ENCODE measurements at places on chromosomes 12 and 14. TPM values are rescaled to one million over a fixed set of nuclear protein-coding genes. Genes with fewer than 3 reads are reported as not detected.

- H3K27ac ChIP-seq: no peak overlapping the region
- no peak overlapping the region for H3K4me3 ChIP-seq
- H3K4me1 ChIP-seq: peaks cover 24% of the 10 kb centered on the region
- no peaks in the 10 kb centered on the region for H3K36me3 ChIP-seq
Observed at GRCh38 chr14:97788846-97789526, 991.8 kb downstream of the VRK1 start.

DNA sequence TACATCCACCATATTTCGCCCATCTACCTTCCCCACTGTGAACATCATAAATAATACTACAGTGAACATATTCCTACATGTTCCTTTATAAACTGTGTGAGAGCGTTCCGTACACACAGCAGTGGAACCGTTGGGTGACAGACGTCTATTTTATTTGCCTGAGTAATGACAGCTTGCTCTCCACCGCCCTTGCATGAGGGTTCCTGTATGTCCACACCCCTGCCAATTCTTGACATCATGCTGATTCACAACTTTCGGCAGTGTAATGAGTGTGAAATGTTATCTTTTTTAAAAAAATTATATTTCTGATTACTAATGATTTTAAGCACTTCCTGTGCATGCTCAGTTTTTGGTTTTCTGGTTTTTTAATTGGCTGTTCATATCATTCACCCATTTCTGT lies 4.3 kb upstream of the RAD52 start:
- H3K27ac ChIP-seq: no peak overlapping the region
- H3K27me3 ChIP-seq: peaks cover 9% of the 10 kb centered on the region
- H3K4me1 ChIP-seq: no peaks in the 10 kb centered on the region
- H3K4me3 ChIP-seq: no peak overlapping the region
- no peaks in the 10 kb centered on the region for H3K36me3 ChIP-seq

DNA sequence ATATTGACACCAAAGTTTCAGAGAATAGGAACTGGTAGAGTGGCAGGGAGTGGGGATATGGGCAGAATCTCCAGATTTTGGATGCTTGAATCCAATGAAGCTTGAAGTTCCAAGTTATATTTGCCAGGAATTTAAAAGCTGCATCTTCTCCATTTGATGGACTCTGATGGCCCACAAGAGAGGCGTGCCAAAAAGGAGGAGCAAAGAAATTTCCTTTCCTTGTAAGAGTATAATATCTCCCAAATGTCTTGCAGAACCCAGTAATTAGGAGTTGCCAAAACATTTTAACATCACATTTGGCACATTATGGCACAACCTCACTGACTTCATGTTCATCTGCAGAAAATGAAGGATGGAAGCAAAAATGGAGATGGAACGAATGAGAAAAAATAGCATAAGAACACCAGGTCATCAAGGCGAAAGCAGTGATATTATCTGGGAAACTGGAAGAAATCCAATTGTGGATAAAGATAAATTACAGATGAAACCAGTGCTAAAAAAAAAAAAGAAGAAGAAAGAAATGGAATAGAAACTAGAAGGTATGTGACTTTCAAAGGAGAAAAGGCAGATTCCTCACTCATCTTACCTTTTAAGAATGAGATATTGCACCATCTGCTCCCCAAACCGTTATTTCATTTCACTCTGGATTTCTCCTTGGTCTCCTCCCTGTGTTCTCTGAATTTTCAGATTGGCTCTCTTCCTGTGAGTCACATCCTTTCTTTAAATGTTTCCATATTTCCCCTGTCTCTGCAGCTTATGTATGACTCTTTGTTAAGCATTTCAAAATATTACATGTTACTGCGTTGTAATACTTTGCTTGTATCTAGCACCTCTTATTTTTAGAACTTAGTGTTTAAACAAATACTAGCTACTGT lies 13.5 kb upstream of the FLRT2 start:
- DNase-seq: no peak
- no peak overlapping the region for H3K27ac ChIP-seq
- H3K27me3 ChIP-seq: no peaks in the 10 kb centered on the region
- H3K4me3 ChIP-seq: no peak overlapping the region
- H3K36me3 ChIP-seq: no peaks in the 10 kb centered on the region

DNA sequence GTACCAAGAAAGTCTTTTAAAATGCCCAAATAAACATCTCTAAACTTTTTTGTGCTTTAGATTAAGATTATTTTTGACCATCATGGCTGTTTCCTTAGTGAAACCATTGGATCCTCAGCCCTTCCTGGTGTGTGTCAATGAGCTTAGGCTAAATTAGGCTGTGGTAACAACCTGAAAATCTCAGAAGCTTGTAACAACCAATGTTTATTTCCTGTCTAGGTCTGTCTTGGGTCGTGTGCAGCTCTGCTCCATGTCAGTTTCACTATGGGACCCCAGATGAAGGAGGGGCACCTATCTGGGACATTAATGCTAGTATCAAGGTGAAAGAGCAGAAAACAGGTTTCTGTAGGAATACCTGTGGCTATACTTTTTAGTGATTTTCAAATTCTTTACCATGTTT lies 49.9 kb downstream of the KCNMB4 start:
- no peak for DNase-seq
- peaks cover 1% of the 10 kb centered on the region for H3K27me3 ChIP-seq
- no peak overlapping the region for H3K4me3 ChIP-seq
- H3K27ac ChIP-seq: no peak overlapping the region

DNA sequence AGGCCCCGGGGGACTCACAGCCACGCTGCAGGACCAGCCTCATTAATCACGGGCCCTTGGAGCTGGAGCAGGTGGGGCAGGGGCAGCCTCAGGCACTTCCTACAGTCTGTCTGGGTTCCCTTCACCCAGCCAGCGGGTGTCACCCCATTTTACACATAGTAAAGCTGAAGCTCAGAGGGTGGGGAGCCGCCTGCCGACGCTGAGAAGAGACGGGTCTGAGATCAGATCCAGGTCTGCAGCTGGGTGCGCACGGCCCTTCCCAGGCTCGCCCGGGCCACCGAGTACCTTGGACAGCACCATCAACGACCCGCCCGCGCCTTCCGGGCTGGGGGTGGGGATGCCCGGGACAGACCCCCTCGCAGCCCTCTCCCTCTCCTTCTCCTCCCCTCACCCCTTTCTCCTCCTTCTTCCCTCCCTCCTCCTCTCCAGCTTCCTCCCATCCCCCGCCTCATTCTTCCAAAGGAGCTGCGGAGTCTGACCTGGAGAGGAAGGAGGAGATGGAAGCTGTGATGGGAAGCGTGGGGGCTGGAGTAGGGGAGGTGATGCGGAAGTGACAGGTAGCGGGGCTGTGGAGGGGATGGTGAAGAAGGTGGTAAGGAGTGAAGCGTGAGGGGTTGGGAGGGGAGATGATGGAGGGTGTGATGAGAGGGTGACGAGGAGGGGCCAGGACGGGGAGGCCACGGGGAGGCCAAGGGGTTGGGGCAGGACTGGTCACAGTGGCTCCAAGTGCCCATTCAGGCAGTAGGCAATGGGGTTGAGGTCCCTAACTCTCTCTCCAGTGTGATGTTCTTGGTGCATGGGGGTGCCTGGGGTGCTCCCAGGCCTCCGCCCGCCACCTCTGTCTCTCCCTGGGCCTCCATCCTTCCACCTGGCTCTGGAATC lies 8.8 kb downstream of the DTX1 start:
- no peaks in the 10 kb centered on the region for H3K36me3 ChIP-seq
- no peak overlapping the region for H3K4me3 ChIP-seq
- no peak overlapping the region for H3K27ac ChIP-seq

GALNT8 gene
- total RNA-seq: 2.1 TPM

RILPL2 gene
- total RNA-seq: 20.1 TPM

FLRT2 gene
- not detected for total RNA-seq

GRCh38 chr14:99603471-99604277 lies at the start of gene CCDC85C:
CCDC85C (minus strand) TSS chr14:99604207; CDS start chr14:99603959, 248 bp downstream.
- peaks cover 14% of the 10 kb centered on the region for H3K27me3 ChIP-seq
- H3K36me3 ChIP-seq: no peaks in the 10 kb centered on the region
- H3K27ac ChIP-seq: peak within 1 kb of the TSS; percentile 88
- peak; percentile 24 for DNase-seq
- peaks cover 24% of the 10 kb centered on the region for H3K4me1 ChIP-seq

B3GNT4 gene
- total RNA-seq: 0.29 TPM

GPRC5A gene
- not detected for total RNA-seq

DNA sequence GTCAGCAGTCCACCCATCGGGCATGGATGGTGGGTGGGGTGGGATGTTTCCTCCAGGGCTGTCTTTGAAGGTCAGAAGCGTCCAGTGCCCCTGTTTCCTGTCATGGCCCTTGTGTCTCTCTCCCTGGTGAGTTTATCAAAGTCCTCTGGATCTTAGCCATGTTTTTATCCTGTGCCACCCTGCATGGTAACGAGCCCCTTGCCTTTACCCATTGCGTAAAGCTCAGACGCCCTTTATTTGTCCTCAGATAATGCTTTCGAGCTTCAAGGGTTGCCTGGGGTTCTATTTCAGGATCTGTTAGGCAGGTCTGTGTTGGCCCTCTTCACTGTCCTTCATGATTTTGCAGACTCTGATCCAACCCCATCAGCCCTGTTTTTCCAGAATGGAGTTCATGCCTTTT lies 172.9 kb downstream of the TSPAN9 start:
- H3K27me3 ChIP-seq: peaks cover 3% of the 10 kb centered on the region
- no peak overlapping the region for H3K27ac ChIP-seq
- no peak overlapping the region for H3K4me3 ChIP-seq
- DNase-seq: no peak
- no peaks in the 10 kb centered on the region for H3K36me3 ChIP-seq
- H3K4me1 ChIP-seq: peaks cover 8% of the 10 kb centered on the region

- H3K4me1 ChIP-seq: peaks cover 39% of the 10 kb centered on the region
- no peak overlapping the region for H3K4me3 ChIP-seq
- H3K27ac ChIP-seq: no peak overlapping the region
- DNase-seq: no peak
- no peaks in the 10 kb centered on the region for H3K27me3 ChIP-seq
Observed at GRCh38 chr14:51865953-51866747, 5.7 kb downstream of the GNG2 start.

DNA sequence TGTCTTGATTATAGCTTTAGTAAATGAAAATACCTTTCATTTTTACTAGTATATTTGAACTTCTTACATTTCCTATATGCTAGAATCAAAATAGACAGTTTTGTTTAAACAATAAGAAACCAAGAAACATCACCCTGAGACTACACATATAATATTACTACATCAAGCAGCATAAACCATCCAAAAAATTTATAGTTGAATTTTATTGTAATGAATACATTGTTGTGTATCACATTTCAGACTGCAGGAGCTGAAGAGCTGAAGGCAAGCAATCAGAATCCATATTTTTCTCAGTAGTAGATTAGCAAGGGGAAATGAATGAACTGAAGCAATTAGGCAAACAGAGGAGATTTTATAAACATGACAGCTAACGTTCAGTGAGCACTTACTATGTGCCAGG lies 379.2 kb downstream of the BTG1 start:
- H3K4me3 ChIP-seq: no peak overlapping the region
- no peaks in the 10 kb centered on the region for H3K4me1 ChIP-seq
- no peaks in the 10 kb centered on the region for H3K36me3 ChIP-seq
- H3K27me3 ChIP-seq: no peaks in the 10 kb centered on the region

DNA sequence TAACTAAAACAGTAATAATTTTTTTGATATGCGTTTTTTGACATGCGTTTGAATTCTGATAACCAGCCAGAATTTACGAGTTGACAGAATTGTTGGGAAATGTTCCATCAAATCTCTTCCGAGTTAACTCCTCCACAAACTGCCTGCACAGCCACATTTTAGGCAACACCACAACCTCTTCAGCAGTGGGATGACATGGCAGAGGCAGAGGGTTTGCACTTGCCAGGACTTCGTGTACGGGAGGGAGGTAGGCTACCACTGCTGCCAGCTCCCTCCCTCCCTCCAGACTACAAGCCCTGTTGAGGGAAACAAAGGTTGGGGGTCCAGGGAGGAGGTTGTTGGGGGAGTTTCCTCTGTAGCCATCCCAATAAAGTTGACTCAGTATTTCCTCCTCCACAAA lies 14.5 kb upstream of the ACTR6 start:
- no peak for DNase-seq
- H3K4me3 ChIP-seq: no peak overlapping the region
- H3K4me1 ChIP-seq: peaks cover 36% of the 10 kb centered on the region
- H3K27ac ChIP-seq: no peak overlapping the region

PMCH gene
- 3.1 TPM for total RNA-seq

DNA sequence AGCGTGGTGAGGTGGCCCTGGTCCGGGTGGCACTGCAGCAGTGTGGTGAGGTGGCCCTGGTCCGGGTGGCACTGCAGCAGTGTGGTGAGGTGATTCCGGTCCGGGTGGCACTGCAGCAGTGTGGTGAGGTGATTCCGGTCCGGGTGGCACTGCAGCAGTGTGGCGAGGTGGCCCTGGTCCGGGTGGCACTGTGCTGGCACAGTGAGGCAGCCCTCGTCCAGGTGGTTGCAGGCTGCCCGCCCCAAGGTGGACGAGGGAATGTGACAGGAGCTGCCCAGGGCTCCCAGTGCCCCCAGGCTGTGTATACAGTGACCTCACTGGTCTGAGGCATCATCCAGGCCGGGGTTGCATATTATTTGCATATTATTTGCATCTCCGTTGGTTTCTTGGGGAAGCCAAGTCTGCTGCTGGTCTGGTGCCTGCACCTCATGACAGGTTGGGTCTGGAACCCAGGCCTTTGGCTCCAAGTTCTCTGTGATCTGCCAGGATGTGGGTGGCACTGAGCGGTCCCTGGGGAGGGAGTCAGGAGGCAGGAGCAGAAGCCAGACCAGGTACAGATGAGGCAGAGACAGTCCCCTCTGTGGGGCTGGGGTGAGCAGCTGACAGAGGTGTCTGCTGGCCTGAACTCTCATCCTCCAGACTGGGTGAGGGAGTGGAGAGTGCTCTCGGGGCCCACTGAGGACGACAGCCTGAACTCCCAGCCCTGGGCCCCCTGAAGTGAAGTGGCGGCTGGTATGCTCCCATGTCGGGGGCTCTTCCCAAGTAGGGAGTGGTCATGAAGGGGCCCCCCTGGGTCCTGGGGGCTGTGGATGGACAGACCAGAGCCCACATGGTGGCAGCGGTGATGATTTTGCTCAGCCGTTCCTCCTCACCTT lies 79.3 kb downstream of the KIF26A start:
- no peaks in the 10 kb centered on the region for H3K27me3 ChIP-seq
- no peak overlapping the region for H3K27ac ChIP-seq
- H3K4me1 ChIP-seq: no peaks in the 10 kb centered on the region
- H3K36me3 ChIP-seq: no peaks in the 10 kb centered on the region
- H3K4me3 ChIP-seq: no peak overlapping the region
- no peak for DNase-seq

SERPINA1 gene
- 0.12 TPM for total RNA-seq

GRCh38 chr12:102763061-102763460 lies 154.0 kb downstream of the PAH start:
- DNase-seq: no peak
- no peaks in the 10 kb centered on the region for H3K36me3 ChIP-seq
- no peak overlapping the region for H3K4me3 ChIP-seq
- no peak overlapping the region for H3K27ac ChIP-seq

DNA sequence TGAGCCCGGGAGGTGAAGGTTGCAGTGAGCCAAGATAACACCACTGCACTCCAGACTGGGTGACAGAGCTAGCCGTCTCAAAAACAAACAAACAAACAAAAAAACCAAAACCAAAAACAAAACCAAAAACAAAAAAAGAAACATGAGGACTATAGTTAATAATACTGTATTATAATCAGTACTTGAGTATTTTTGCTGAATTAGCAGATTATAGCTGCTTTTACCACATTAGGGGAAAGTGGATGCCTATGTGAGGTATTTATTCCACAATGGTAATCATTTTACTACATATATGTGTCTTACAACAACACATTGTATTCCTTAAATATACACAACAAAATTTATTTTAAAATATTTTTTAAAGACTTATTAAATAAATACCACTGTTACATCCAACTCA lies 101.4 kb upstream of the PPP4R3A start:
- no peaks in the 10 kb centered on the region for H3K36me3 ChIP-seq
- H3K27me3 ChIP-seq: no peaks in the 10 kb centered on the region
- no peaks in the 10 kb centered on the region for H3K4me1 ChIP-seq

- no peaks in the 10 kb centered on the region for H3K27me3 ChIP-seq
- peaks cover 51% of the 10 kb centered on the region for H3K36me3 ChIP-seq
- H3K4me1 ChIP-seq: peaks cover 94% of the 10 kb centered on the region
- no peak for DNase-seq
- H3K4me3 ChIP-seq: peak overlapping the region; percentile 46
Observed at GRCh38 chr14:69715725-69716477, 51.0 kb upstream of the SRSF5 start.

Measured in activated T-helper 1 cell treated with anti-CD3 and anti-CD28 coated beads, Interleukin-12 subunit alpha, Interleukin-12 subunit beta, Interleukin-2, Interleukin-4 antibody, amounts not matched to agents 30 ng/mL and 10 ng/mL and 1 ng/mL, durations not matched to agents 14 hours and 24 hours and 36 hours (primary cell).